ENCODE measurements at places on chromosomes 5 and 9.

DNA sequence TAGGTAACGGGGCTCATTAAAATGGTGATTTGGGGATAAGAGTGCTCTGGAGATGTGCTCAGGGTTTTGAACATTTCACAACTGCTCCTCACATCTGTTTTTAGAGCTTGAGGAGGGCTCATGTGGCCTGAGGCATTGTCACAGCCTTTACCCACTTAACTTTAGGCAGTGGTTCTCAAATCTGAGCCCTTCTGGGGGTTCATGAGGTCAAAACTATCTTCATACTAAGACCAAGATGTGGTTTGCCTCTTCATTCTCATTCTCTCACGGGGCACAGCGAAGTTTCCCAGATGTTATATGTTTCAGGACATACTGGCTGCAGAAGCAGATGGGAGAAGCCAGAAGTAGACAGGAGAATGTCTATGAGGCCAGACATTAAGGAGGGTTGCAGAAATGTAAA lies 38.4 kb downstream of the STXBP1 start:
- no peak overlapping the region for H3K4me3 ChIP-seq
- no peaks in the 10 kb centered on the region for H3K36me3 ChIP-seq
- no peak for ATAC-seq
- no peak overlapping the region for H3K27ac ChIP-seq
- no peaks in the 10 kb centered on the region for H3K4me1 ChIP-seq

DNA sequence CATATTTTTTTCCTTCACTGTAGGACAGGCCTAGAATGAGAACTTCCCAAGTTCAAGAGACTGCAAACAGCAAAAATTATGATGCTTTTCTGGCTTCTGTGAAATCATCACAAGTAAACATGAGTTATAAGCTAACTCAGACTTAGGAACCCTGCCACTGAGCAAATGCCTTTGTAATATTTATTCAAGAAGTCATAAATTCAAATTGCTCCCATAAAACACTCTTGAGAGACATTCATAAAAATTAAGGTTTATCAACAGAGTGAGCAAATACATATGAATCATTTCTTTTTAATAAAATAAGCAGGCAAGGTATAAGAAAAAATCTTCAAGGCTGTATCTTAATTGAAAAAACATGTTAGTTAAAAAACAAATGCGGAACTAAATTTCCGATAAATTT lies 124.2 kb downstream of the GNA14 start:
- H3K4me3 ChIP-seq = no peak overlapping the region
- ATAC-seq = no peak
- no peaks in the 10 kb centered on the region for H3K36me3 ChIP-seq
- H3K27ac ChIP-seq = no peak overlapping the region
- H3K27me3 ChIP-seq = no peaks in the 10 kb centered on the region

DNA sequence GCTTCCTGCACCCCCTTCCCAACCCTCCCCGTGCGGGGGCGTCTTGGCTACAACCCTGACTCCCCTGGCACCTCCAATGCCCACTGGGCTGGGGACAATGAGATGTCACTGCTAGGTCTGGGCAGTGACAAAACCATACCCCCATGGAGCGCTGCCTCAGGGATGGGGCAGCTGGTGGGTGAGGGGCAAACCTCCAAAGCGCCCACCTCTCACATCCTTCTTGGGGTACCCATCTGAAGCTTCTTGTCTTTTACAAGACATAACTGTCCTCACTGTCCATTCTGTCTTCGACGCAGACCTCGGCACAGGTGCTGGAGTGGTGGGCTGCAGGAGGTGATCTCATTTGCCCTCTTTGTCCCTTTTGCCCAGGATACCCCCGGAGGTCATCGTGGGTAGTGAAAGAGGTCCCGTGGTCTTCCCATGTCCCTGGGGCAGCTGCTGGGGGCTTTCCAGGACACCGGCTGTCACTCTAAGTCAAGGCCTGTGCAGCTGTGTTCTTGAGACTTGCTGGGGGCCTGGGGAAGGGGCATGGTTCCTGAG lies 27.8 kb upstream of the CSF1R start:
- no peaks in the 10 kb centered on the region for H3K36me3 ChIP-seq
- peaks cover 10% of the 10 kb centered on the region for H3K4me1 ChIP-seq
- H3K27ac ChIP-seq = no peak overlapping the region
- no peak for ATAC-seq
- H3K27me3 ChIP-seq = peaks cover 32% of the 10 kb centered on the region

- H3K4me1 ChIP-seq = no peaks in the 10 kb centered on the region
- no peaks in the 10 kb centered on the region for H3K36me3 ChIP-seq
- no peaks in the 10 kb centered on the region for H3K27me3 ChIP-seq
- no peak overlapping the region for H3K4me3 ChIP-seq
Measured at GRCh38 chr5:2307631-2308030, 424.9 kb upstream of the IRX4 start.

DNA sequence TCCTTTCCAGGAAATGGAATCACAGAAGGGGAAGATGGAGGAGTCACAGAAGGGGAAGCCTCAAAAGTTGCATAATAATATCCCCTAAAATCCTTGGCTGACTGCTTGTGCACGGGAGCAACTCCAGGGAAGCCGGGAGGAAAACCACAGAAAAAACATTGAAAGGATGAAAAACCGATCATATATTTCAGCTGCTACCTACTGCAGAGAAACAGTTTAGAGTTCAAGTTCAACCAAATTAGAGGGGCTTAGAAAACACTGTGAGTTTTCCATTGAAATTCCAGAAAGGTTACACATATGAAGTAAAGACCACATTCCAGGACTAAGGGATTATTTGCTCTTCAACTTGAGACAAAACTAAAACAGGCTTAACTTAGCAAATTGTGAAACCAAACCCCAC lies 37.6 kb upstream of the MTAP start:
- H3K4me3 ChIP-seq = no peak overlapping the region
- no peak for ATAC-seq
- H3K27ac ChIP-seq = no peak overlapping the region
- no peaks in the 10 kb centered on the region for H3K4me1 ChIP-seq

DNA sequence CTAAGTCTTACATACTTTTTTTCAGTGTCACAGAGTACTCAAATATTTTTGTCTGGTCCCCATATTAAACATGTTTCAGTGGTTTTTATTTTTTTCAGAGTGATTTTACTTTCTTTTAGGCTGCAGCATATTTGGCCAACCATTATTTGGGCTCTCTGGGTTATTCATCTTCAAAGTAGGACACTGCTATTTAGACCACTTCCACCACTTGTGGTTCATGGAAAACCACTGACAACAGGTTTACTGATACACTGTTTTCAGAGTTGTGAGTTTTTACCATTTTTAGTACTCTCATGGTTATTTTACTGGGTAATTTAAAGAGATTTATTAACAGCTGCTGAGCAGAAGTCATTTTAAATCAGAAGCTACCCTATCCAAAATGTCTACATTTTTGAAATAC lies 437.6 kb downstream of the KIAA0825 start:
- H3K27ac ChIP-seq = no peak overlapping the region
- H3K4me1 ChIP-seq = no peaks in the 10 kb centered on the region
- H3K4me3 ChIP-seq = no peak overlapping the region
- H3K36me3 ChIP-seq = no peaks in the 10 kb centered on the region
